Cortex of kidney (tissue), 1 donor: ENCODE measurements at places on chromosomes 1 and 21.

- DNase-seq: no peak
Measured at GRCh38 chr21:46207920-46208591, 20.5 kb downstream of the LSS start.

GRCh38 chr1:87331365-87332241 lies 2.9 kb downstream of the LMO4 start:
- peak; percentile 85 for DNase-seq

DNA sequence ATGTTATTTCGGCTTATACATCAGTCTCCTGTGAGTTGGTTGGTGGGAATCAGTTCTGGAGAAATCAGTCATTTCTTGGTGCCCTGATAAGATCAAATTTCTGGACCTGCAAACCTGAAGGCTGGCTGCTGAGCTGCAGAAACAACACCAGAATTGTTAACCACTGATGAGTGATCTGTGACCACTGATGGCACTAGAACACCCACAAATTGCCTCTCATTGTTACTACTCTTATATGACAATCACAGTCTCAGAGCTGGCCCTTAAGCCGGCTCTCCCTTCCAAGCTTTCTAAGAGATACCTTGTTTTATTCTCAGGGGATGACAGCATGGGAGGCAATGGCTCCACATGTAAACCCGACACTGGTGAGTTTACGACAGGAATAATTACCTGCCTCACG lies 1.9 kb downstream of the C1orf162 start:
- no peak for DNase-seq

GRCh38 chr1:200931776-200932175 lies 37.1 kb downstream of the INAVA start:
- no peak for DNase-seq

DNA sequence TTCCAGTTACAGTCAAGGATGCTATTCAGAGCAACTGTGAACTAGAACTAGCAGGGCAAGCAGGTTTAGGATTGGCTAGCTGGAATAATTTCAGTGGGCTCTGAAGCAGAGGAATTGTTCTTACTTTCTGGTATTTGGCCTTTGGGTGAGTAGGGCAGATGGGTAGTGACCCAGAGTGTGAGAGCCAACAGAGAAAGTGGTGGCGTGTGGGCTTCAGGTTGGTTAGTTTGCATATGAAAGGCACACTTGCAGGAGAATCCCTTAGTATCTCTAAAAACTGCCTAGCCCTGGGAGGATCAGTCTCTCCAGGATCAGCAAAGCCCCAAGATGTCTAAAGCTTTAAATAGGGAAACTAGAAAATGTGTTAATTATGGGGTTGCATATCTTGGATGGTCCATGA lies 67.6 kb upstream of the LRRC8B start:
- no peak for DNase-seq

DNA sequence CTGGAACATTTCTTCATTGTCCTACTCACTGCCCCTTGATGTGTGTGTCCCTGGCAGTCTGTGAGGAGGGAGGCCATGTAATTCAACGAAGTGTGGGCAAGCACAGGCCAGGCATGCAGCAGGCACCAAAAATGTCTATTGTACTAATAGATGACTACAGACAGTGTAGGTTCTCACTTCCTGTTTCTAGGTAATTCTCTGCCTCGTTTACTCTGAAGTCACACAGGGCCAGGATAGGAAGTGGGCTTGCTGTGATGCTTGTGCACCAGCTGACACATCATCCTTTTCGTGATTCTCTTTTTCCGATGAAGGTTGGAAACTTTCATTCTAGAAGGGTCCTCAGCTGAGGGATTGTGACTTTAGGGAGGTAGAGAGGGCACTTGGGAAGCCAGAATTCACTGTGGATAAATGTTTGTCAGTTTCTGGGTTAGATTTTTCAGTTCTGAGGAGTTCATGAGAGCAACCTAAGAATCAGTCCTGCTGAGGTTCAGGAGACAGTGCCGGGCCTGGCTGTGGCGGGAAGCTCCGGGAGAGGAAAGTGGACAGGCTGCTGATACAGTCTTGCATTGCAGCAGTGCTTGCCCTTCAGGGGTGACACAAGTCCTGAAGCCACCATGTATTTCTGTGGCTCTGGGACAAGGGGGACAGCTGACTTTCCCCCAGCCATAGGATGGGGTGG lies 4.3 kb upstream of the CSF1 start:
- no peak for DNase-seq
